ENCODE measurements at places on chromosomes 12 and 14.

DNA sequence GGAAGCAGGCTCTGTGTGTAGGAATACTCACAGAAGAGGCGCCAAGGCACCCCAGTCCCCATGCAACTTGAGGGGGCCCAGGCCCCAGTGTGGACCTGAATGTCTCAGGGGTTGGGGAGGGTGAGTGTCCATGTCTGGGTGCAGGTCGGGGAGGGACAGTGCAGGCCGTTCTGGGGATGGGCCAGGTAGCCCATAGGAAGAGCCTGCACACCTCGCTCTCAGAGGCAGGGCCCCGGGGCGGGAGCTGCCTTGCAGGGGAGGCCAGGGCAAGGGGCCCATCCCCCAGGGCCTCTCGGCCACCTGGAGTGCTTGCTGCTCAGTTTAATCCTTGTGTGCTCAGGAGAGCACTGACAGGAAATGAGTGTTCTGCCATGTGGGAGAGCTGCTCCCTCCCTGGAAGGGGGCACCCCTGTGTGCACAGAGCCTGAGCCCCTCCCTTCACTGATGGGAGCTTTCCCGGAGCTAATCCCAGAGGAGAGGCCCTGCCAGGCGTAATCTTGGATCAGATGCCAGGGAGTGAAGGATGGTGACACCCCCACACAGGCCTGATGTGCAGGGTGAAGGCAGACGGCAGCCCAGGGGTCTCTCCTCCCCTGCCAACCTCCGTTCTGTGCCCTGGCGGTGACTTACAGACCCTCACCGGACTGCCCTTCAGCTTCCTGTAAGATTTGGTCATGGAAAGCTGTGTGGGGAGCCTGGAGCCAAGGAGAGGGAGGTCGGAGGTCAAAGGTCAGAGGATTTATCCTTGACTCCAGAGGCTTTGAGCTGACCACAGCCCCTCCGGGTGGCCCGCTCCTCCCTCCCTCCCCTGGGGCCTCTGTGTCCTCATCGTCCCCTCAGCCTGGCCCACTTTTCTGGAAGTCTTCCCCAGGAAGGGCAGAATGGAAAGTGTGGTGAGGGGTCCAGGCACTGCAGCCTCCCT, 24.4 kb upstream of the FBRSL1 start:
- DNase-seq, result no peak

- peak; percentile 84 for DNase-seq
Observed at GRCh38 chr12:12171991-12172511, 94.8 kb downstream of the LRP6 start.

- DNase-seq, result no peak
Observed at GRCh38 chr14:105863296-105864108, 337.1 kb downstream of the TMEM121 start.

DNA sequence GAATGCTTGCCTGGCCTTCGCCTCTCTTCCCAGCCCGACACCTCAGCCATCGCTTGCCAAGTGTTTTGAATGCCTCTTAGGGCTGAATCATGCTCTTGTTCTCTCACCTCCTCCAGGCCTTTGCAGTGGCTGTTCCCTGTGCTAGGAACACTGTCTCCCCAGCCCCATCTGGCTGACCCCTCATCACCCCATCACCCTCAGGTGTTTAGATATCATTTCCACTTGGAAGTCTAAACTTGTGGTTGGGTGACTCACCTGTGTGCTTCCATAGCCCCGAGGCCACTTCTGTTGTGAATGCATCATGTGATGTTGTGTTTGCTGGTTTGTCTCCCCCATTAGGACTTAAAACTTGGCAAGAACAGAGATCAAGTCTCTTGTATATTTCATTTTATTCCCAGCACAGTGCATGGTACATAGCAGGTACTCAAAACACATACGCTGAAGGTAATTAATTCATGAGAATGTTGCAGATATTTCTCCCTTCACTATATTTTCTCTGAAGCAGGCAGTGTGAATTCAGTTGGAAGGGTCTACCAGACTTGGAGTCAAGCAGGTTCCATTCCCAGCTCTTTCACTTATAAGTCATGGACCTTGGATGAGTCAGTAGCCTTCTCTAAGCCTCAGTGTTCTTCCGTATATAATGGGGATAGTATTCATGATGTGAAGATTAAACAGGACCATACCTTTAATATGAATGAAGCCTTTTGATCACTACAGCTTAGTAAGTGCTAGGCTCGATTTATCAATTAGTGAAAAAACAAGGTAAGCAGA, 67.8 kb downstream of the HRK start:
- peak; percentile 97 for DNase-seq

- DNase-seq, result no peak
Observed at GRCh38 chr14:95337041-95337595, 17.4 kb upstream of the CLMN start.

- peak; percentile 98 for DNase-seq
Observed at GRCh38 chr12:46357438-46358324, 14.9 kb downstream of the SLC38A2 start.

DNA sequence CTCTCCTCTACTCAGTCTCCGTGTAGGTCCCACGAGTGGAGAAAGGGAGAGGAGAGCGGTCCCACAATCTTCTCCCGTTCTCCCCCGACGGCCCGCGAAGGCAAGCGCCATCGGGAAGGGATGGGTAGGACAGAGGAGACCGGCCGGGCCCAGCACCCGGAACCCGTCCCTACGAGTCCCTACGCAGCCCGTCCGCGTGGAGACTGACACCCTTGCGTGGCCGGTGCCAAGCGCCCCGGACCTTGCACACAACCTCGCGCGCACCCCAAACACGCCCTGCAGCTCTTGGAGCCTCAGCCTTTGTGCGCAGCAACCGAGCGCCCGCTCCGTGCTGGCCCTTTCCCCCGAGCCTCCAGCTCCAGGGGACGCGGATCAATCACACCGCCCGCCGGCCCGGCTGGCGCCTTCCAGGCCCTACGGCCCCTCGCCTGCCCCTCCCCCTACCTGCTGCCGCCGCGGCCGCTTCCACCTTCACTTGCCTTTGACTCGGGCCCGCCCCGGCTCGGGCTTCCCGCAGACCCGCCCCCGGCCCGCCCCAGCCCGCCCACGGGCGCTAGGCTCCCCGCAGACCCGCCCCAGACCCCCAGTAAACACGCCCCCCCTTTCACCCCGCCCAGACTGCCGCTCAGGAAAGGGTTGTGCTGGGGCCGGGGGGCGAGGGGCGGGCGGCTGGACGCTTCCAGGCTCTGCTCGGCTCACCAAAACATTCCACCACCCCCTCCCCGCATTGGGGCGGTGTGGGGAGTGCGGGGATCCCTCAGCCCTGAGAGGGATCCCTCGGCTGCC, at the start of gene NDRG2:
NDRG2 (minus strand) TSS at position 477 of the 786 bp plus-strand sequence. CDS start 1,746 bp downstream, outside the sequence.
- DNase-seq, result no peak

GRCh38 chr12:104064842-104065427, 604 bp downstream of the HCFC2 start:
- DNase-seq, result no peak

DNA sequence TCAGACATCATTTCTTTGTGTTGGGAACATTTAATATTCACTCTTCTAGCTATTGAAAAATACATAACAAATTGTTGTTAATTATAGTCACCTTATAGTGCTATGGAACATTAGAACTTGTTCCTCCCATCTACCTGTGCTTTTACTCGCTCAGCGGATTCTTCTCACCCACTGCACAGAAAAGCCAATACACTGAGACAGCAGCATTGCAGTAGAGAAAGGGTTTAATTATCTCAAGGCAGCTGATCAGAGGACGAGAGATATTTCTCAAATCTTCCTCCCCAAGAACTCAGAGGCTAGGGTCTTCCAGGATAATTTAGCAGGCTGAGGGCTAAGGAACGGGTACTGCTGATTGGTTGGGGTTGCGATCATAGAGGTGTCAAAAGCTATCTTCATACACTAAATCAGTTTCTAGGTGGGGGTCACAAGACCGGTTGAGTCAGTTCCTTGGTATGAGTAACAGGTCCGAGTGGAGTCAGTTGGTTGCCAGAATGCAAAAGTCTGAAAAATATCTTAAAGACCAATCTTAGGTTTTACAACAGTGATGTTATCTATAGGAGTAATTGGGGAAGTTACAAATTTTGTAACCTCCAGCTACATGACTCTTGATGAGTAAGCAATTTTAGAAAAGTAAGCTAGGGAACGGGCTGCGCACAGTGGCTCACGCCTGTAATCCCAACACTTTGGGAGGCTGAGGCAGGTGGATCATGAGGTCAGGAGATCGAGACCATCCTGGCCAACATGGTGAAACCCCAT, 173.1 kb downstream of the FBXL14 start:
- DNase-seq, result no peak

GRCh38 chr14:101022916-101023435, 119.5 kb upstream of the RTL1 start:
- no peak for DNase-seq

DNA sequence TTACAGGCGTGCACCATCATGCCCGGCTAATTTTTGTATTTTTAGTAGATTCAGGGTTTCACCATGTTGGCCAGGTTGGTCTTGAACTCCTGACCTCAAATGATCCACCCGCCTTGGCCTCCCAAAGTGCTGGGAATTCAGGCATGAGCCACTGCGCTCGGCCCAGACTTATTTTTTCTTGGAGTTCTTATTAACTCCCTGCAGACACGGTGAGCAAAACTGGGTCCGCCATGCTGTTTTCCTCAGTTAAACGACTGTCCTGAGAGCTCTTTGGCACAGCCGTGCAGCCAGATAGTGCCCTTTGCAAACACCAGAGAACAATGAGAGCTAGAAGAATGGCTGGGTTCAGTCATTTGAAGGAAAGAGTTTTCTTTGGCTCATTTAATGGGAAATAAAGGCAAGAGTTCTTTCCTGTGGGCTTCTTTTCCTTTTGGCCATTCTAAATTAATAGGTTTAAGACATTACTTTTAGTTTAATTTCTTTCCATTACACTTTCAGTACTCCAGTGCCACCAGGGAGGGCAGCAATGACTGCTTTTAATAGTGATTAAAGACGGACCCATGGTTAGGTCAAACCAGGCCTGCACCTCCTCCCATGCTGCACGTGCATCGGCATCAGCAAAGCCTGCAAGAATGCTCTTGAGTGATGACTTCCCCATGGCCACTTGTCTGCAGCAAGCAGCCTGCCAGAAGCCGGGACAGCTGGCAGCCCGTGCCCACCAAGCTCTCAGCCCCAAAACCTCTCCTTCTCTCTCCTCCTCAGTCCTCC, 60.7 kb downstream of the VCPKMT start:
- DNase-seq, result no peak

GRCh38 chr14:38616959-38617358, 361.1 kb upstream of the CLEC14A start:
- DNase-seq, result no peak

DNA sequence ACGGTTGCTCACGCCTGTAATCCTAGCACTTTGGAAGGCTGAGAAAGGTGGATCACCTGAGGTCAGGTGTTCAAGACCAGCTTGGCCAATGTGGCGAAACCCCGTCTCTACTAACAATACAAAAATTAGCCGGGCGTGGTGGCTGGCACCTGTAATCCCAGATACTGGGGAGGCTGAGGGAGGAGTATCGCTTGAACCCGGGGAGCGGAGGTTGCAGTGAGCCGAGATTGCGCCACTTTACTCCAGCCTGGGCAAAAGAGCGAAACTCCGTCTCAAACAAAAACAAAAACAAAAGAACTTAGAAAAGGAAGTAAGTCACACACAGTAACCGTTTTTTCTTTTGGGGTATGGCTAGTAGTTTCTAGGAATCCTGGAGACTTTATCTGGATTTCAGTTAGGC, 1.7 kb upstream of the PALS1 start:
- no peak for DNase-seq

- DNase-seq, result no peak
Observed at GRCh38 chr14:61444215-61444768, 122.9 kb downstream of the PRKCH start.

DNA sequence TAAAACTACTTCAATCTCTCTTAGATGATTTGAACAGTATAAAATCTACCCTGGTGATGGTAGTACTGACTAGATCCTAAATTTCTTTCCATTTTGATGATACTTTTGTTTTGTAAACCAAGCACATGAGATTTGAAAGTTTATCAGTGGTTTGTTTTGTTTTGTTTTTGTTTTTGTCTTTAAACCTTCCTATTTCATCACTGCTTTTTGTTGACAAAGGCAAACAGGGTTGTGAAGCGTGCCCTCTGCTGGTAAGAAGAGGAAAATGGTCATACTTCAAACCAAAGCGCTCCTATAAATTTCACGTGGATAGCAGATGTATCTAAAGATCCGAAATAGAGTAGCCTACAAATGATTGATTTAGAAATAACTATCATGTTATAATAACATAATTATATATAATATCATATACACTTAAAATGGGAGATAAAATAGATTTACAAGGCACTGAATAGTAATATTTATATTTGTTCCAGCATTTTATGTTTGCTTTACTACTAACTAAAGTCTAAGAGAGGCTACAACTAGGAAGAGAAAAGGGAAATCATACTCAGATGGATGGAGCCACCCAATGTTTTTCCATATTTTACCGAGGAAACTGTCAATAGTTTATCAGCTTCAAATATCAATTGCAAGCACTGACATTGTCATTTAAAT, 254.0 kb upstream of the USP15 start:
- peak; percentile 4 for DNase-seq

DNA sequence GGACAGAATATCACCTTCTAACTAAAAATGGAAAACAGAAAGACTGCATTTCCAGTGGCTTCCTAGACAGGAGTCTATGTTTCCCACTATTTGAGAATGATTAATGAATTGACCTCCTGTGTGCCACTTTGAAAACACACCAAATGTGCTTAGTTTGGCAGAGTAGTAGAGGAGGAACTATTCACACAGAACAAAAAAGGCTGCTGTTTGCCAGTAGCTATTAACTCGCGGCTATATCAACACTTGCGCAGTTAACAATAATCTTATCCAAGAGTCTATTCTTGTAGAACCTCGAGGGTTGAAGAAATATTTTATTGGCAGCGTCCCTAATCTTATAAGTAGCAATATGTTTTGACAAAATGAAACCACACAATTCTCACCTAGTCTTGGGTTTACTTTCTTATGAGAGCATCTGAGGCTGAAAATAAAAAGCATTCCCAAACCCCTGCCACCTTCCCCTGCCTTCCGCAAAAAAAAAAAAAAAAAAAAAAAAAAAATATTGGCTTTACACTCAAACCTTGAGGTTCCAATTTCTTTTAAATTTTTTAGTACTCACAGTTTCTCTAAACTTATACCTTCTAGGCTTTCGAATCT, 127.3 kb upstream of the FLRT2 start:
- DNase-seq, result no peak

DNA sequence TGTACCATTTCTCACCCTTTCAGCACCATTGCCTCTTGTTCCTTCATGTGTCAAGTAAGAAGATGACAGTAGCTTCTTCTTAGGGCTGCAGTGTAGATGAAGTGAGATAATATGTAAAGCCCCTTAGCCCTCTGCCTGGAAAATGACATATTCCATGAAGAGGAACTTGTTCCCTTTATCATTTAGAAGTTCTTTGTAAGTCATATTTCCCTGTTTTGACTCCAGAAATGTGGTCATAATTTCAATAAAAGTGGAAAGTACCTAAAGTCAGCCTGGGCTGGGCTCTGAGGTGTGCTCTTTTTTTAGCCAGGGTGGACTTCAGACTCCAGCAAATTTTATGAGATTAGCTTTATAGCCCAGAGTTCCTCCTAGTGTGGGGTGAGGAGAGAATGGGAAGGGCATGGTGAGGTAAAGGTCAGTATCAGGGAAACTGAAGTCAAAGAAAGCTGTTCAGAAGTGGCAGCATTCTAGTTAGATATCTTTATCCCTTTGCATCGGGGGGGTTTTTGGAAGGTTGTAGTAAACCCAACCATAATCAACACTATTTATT, 92.5 kb downstream of the TMCC3 start:
- no peak for DNase-seq

GRCh38 chr12:26007566-26007965, 49.1 kb downstream of the RASSF8 start:
- no peak for DNase-seq

GRCh38 chr14:104143521-104144452, 5.4 kb downstream of the KIF26A start:
- no peak for DNase-seq

Data from foreskin keratinocyte (primary cell).